Stimulated activated CD8-positive, alpha-beta memory T cell treated with anti-CD3 and anti-CD28 coated beads, Interleukin-7, amount 100 ng/mL, for 24 hours (primary cell): ENCODE measurements at places on chromosomes 13 and 19.

GRCh38 chr13:71448080-71448630 lies 418.8 kb downstream of the DACH1 start:
- DNase-seq: no peak

DNA sequence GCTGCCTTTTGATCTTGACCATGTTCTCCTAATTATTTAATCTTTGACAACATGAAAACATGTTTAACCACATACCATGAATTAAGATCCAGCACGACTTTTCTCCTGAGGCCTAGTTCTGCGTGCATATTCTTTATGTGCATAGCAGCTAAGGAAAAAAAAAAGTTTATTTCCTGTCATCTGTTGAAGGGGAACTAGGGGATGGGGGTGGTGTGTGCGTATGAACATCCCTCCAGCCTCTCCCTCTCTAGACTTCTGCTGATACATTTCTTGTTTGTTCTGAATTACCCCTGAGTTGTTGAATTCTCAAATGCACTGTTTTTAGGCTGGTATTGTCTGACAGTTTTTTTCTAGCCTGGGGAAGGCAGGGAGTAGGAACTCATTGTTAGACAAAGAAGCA lies 543.3 kb downstream of the FGF9 start:
- no peak for DNase-seq

DNA sequence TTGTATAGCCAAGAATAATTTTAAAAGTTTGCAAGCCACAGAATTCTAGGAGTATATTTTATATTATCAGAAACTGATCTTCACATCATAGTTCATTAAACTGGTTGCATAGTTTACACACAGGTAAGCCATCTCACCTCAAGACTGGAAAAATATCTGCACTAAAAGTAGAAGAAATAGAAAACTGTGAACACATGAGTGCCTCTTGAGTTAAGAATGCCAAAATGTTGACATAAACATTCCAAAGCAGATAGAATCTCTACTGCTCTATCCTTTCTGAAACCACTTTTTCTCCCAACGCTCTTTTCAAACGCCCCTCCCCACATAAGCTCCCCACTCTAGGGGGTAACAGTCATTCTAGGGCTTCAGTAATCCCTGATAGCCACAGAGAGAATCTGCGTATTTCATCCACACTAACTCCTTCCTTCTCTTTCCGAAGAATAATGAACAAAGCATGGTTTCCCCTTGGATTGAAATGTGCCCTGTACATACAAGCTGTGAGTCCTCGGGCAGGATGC lies 201.5 kb downstream of the IRS2 start:
- DNase-seq: no peak

DNA sequence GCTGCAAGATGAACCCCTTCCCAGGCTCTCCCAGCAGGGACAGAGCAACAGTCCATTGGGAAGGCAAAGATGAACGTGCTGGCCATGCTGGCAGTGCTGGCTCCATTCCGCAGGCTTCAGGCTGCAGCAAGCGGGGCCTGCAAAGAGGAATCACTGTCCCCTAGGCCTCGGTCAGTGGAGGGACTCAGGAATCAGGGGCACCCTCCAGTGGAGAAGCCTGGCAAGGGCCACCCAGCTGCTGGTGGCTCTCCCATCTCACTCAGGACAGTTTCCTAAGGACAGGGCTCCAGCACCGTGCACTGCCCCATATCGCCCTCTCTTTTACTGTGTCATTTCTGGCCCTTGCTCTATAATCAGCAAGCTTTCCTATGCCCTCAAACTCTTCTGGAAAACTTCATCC lies 498.6 kb downstream of the EFNB2 start:
- DNase-seq: no peak

- DNase-seq: no peak
Observed at GRCh38 chr19:1459479-1459878, 9.6 kb downstream of the APC2 start.

DNA sequence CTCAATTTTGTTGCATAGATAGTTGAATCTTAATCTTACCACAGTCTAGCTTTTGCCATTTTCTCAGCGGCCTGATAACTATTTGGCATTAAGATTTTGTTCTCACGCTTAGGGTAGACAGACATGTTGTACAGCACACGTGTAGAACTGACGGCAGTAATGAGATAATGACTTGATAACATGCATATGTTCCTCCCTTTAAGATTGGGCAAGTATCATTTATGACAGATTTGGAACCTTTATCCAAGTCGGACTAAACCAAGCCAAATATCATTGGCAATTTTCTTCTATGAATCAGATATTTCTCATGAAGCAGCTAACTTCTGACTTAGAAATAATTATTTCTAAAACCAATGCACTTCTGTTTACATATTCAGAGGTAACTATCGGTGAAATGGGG lies 205.5 kb downstream of the NDFIP2 start:
- no peak for DNase-seq

DNA sequence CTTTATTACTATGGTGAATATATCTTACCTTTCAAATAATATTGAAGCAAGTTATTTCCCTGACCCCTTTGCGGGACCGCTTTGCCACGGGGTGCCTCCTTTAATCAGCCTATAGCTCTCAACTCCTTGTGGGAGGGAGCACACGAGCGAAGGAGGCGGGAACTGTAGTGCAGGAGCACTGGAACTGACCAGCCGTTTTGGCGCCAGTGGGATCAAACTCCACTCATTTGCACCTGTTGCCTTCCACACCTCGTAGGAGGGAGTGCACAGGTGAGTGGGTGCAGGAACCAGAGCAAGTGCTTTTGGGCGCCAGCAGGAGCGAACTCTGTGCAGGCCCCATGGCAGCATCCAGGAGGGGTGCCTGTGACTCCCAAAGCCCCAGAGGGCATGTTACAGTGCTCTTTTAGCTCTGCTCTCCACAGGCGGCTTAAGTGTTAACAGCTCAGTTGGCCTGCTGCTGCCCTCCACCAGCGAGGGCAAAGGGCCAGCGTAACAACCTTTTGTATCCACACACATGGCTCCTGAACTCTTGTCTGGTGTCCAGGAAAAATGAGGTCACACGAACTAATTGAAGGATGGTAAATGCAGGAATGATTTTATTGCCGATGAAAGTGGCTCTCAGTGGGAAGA lies 206.9 kb downstream of the GGACT start:
- no peak for DNase-seq

DNA sequence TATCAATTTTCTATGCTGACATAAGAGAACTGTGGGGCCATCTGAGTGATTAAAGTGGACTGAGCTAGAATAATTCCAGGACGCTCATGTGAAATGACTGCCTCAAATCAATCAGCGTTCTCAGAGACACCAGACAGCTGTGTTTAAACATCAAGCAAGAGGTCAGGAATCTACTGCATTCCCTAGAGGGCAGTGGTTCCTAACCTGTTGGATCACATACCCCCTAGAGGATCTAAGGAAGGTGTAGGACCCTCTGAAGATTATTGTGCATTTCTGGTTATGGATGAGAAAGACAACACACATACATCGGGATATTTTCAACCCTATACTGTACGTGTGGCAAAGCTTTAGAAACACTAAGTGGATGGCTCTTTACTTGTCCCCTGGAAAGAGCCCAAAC lies 51.8 kb upstream of the FREM2 start:
- DNase-seq: no peak

DNA sequence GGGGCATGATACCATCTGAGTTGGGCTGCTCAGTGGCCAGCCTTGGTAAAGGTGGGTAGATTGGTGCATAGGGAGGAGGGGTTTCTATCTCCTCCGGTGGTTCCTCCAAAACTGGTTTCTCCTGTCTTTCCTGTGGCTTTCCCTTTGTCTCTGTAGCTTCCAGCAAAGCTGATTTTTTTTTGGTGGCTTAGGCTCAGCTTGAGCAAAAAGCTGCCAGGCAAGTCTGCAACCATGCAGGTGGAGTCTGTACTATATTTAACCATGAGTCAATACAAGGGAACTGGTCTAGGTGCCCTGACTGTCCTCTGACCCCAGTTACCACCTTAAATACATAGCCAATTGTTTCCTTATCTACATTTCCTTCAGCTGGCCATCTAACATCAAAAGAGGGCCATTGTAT lies 64.0 kb upstream of the ZNF681 start:
- DNase-seq: no peak

DNA sequence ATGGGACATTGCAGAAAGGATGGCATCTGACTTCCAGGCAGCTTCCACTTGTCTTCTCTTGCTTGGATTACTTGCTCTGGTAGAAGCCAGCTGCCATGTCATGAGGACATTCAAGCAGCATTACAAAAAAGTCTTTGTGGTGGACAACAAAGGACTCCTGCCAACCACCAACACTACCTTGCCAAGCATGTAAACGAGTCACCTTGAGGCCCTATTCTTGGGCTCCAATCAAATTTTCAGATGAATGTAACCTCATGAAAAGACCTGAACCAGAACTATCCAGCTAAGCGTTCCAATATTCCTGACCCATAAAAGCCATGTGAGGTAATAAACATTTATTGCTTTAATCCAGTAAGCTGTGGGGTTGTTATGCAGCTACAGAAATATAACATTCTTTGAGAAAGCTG lies 12.5 kb downstream of the PROSER1 start:
- DNase-seq: no peak

GRCh38 chr13:100636441-100636840 lies 38.2 kb downstream of the TMTC4 start:
- DNase-seq: no peak

- no peak for DNase-seq
Observed at GRCh38 chr13:102799426-102800144, 666 bp downstream of the BIVM start.

DNA sequence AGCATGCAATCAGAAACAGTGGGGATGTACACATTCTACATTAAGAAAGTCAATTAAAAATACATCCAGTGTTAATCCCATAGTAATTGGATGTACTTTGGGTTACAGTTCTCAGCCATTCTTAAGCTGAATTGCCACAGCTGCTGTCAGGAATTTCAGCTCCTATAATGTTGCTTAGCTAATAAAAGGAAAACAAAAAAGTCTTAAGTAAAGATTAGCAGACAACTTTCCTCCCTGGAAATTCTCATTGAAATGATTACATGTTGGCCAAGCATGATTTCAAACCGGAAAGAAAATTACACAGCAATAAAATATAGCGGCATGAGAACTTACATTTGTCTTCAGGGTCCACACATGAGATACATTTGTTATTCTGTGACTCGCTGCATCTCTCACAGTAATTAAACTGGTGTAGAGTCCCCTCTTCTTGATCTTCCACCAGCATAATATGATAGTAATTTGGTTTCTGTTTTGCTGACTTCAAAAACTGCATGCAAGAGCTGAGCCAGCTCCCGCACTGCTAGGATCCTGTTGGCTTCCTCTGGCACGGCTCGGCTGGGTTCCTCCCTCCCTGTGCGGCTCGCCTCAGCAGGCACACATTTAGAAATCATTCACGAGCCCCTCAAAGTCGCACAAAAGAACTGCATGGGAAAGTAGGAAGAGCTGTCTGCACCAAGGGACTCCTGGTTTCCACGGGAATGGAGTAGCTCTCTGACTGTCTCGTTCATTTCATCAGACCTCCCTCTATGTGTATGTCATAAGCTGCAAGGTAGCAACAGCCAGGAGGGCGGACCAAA lies at the start of gene HTR2A:
HTR2A (minus strand) TSS at position 713 of the 797 bp plus-strand sequence. CDS start 1,147 bp downstream, outside the sequence.
- no peak for DNase-seq

DNA sequence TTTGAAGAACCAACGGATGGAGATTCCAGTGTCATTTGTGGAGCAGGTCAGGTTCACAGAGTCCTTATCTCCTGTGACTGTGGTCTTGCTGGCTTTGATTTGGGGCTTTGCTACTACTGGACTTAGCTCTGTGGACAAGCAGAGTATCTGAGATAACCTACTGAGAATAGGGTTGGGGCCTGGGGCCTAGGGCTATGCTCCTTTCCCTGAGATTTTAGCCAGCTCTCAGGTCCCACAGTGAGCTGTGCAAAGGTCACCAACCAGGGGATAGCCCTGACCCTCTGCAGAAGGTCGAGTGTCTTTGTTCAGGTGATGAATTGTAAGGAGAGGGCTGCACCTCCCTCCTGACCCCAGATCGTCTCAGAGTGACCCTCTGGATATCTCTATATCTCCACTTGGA lies 9.2 kb downstream of the CEACAM1 start:
- DNase-seq: no peak

DNA sequence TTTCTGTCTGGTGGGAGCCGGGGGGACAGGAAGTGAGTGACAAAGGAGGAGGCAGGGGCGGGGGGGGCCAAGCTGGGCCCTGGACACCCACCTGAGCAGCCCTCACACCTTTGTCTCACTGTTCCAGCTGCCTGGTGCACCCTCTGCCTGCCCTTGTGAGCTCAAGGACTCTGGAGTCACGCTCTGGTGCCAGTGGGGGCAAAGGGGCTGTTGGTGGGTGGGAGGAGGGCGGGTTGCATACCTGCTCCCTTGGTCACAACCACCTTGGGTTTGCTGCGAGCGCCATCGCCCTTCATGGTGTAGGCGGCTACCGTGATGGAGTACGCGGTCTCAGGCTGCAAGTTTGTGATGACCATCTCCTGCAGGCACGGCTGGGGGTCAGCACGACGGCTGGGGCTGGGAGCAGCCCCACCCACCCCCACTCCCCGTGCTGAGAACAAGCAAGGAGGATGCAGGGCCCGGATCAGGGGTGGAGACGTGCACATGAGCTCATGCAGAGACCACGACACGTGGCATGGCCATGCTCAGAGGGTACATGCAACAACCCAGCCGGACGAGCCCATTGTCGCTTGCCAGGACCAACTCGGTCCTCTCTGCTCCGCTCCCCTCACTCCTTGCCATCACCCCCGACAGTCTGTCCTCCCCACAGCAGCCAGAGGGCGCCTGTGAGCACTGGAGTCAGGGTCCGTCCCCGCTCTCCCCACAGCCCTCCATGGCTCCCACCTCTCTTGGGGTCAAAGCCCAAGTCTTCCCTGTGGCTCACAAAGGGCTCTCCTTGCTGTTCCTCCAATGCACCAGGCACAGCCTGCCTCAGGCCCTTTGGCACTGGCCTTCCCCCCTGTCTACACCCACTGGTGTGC lies 114.9 kb downstream of the PTPRS start:
- DNase-seq: no peak

GRCh38 chr13:99911069-99911964 lies 60.2 kb downstream of the ZIC5 start:
- no peak for DNase-seq

DNA sequence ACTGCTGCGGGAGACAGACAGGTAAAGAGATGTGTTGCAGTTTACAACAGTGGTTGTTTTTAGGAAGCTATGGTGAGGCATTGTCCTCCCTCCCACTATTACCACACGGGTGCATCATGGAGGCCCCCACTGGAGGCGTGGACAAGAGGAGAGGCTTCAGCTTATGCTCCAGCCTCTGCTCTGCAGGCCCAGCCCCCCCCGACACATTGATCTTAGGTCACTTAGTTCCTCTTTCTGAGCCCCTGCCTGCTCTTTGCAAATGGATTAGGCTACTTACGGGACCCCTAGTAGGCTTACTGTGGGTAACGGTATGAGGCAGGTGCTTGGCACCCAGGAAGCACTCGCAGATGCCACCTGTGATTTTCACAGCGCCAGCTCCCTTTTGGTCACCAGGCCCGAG lies 123.9 kb downstream of the SLC7A1 start:
- DNase-seq: no peak

DNA sequence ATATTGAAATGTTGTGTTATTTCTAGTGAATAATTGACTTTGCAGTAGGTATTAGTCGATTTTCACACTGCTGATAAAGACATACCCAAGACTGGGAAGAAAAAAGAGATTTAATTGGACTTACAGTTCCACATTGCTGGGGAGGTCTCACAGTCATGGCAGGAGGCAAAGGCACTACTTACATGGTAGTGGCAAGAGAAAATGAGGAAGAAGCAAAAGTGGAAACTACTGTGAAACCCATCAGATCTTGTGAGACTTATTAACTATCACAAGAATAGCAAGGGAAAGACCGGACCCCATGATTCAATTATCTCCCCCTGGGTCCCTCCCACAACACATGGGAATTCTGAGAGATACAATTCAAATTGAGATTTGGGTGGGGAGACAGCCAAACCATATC lies 9.9 kb upstream of the C5AR2 start:
- no peak for DNase-seq
